Central memory CD4-positive, alpha-beta T cell (primary cell): ENCODE measurements at places on chromosomes 3 and 15.

- DNase-seq: no peak
Measured at GRCh38 chr3:170563712-170564423, 22.0 kb downstream of the SLC7A14 start.

GRCh38 chr3:84961521-84962255 is 2.9 kb downstream of the CADM2 start:
- no peak for DNase-seq

GRCh38 chr15:38438031-38438986 is 15.6 kb upstream of the FAM98B start:
- no peak for DNase-seq

GRCh38 chr15:42056934-42057798 is 36.3 kb upstream of the PLA2G4E start:
- DNase-seq: peak; percentile 66

GRCh38 chr3:84039099-84039498 is 919.7 kb upstream of the CADM2 start:
- DNase-seq: no peak

DNA sequence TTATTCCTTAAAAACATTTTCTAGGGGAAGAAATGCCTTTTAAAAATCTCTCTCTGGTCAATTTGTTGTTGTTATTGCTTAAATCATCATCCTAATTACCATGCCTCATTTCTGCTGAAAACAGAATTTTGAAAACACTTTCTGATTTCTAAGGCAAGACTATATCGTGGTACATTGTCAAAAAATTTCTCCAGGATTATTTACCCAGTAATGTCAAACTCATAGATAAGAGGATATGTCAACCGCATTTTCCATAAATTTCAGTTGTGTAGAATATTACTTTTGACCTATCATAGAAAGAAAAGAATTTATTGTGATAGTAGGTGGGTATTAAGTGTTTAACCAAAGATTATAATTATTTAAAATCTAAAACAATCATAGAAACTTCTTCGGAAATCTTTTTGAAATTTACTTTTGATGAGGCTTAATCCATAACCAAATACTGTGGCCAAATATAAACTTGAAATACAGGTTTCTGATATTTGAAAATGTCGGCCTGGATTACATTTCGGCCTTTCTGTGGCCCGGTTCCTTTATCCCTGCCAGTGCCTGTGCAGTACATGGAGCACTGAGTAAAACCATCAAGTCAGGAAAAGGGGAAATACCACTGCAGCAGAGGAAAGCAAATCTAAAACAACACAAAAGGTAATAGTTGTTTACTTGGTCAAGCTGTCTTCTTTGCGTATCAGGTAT is 173.4 kb downstream of the MYRIP start:
- DNase-seq: no peak

GRCh38 chr3:101857301-101857741 is 8.0 kb downstream of the NFKBIZ start:
- no peak for DNase-seq
